HS-27A (cell line): ENCODE measurements at places on chromosomes 4 and X.

- DNase-seq: no peak
Observed at GRCh38 chrX:124274438-124275181, 57.9 kb upstream of the TEX13D start.

DNA sequence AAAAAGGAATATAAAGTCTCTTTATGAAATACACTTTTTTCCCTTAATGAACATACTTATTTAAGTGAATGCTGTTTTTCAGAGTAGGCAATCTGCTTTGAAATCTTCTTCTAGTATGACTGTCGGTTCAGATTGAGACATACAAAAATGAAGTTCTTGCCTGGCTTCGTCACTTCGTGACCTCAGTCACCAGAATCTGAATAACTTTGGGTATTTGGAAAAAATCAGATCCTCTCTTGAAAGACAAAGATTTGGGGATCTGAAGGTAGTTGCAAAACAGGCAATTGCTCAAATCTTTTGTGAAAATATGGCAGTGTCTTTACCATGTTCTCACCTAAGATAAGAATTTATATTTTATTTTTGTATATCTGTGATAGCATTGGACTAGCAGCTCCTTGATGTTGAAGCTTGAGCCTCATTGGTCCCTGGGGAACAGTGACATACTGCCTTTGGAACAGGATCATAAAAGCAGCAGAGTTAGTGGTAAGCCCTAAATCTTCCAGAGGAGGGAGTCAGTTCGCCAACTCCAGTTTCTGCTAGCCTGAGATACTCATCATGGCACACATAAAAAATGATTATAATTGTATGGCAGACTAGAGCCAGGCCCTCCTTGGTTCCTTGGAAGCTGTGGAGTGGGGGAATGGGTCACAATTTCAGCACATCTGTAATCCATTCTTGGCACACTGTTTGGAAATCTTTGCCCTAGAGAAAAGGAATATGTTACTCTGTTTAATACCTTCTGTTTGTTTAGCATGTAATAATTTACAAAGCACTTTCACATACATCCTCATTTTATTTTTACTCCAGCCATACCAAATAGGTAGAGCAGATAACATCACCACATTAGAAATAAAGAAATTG, 5.0 kb downstream of the ARFIP1 start:
- no peak for DNase-seq

GRCh38 chr4:57055886-57056285, 54.3 kb downstream of the IGFBP7 start:
- no peak for DNase-seq

DNA sequence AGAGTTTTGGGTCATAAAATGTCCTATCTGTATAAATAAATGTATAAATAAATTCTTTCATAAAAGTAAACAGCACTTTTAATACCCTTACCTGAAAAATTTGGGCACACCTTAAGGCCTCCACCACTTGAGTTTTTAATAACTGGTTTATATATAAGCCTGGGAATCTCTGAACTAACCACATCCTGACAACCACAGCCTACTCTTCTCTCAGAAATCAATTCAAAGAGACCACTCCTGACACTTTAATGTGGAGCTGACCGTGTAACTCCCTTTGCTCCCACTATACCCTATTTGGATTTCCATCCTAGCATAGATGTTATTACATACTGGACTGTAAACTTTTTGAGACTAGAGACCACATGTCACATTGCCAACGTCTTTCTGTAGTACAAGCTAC, 3.5 kb downstream of the FBXL5 start:
- DNase-seq: no peak

- no peak for DNase-seq
Observed at GRCh38 chr4:79450053-79450452, 42.0 kb upstream of the GK2 start.

GRCh38 chrX:13955095-13955647, 74.5 kb downstream of the GEMIN8 start:
- DNase-seq: no peak

DNA sequence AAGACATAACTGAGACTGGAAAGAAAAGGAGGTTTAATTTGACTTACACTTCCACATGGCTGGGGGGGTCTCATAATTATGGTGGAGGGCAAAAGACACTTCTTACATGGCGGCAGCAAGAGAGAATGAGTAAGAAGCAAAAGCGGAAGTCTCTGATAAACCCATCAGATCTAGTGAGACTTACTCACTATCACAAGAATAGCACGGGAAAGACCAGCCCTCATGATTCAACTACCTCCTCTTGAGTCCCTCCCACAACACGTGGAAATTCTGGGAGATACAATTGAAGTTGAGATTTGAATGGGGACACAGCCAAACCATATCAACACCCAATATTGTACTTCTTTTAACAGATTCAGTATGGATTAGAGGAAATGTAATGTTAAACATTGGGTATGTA, 646.6 kb downstream of the ANKRD50 start:
- no peak for DNase-seq

DNA sequence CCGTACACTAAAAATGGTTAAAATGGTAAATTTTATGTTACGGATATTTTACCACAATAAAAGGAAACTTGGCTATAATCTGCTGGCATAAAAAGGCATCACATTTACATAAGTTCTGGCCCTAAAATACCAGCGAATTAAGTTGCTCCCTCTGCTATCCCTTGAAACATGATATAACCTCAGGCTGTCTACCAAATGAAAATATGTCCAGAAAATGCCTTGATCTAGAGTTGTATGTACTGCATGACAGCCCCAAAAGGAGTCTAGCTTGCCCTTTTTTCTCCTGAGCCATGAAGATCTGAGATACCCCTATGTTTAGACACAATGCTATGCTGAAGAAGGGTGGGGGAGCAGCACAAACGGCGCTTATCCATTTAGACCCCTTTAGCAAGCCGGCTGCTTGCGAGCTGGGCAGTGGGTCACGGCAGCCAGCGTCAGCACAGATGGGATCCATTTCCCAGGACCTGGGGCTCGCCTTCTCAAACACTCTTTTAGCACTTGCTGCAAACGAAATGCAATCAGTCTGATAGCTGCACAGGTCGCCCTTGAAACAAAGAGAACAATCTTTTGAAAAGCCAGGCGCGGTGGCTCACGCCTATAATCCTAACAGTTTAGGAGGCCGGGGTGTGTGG, 77.0 kb downstream of the AFAP1 start:
- DNase-seq: no peak

DNA sequence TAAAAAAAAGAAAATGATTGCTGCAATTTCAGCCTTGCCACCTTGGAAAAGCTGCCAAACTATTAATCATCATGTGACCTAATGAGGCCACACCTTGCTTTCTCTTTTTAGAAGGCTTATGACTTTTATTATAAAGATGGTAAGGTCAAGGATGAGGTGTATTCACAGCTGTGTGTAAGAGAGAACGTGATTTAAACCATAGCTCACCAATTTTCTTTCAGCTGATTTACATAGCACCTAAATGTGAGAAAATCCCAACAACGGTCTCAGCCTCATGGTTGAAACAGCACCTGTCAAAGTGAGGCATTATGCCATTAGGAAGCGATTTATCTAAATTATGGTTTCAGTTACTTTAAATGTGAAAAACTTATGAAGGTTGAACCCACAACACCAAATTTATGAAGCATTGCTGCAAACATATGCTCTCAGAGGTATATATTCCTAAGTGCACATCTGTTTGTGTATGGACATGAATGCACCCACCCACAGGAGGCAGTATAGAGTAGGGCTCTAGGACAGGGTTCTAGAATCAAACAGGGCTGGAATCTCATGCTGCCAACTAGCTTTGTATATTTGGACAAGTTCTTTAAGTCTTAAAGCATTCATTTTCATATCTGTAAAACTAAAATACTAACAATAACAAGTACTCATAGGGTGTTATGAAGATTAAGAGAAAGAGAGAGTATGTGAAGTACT, 40.7 kb downstream of the ANXA3 start:
- no peak for DNase-seq

DNA sequence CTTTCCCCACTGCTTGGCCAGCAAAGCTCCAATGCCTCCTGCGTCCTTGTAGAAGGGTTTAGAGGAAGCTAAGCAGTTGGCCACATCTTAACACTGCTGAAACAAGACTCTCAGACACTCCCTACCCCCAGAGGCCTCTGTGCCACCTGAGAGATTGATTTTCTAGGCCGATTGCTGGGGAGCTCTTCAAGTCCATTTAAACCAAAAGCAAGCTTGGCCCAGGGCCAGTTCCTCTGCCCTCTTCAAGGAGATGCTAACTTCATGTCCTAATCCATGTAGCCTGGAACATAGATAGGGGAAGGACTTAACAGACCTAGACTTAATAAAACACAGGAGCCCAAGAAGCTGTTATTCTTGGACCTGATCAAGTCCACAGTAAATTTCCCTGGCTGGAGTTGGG, 27.2 kb upstream of the FMR1NB start:
- no peak for DNase-seq

DNA sequence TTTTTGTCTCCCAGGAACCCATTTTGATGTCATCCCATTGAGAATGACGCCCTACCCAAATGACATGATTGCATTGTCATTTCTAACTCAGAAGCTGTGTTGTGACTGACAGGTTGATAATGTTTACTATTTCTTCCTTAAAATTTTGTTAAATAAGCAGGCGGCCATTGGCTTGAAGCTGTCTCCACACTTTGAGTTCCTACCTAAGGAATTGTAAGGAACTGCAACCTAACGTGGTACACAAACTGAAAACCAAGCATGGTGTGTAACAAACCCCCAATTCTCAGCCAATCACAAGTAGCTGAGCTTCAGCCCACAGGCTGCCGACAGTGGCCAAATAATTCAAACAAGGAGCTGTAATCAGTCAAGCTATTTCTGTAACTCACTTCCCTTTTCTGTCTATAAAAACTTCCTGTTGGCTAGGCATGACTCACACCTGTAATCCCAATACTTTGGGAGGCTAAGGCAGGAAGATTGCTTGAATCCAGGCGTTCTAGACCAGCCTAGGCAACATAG, 2.9 kb upstream of the MND1 start:
- DNase-seq: peak; percentile 29

DNA sequence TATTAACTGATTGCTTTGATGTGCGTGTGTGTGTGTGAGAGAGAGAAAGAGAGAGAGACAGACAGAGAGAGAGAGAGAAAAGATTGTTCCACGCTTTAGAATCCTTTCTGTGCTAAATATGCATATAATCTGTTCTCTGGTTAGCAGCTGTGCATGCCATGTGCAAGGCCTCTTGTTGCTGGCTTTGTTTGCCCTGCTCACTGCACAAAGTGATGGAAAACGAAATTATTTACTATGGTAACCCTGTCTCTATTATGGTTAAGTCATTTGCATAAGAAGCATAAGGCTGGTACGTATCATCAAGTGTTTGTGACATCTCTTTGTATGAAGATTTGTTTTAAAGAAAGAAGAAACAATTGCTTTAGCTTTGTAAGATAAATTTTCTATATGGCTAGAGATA, 190.2 kb upstream of the POF1B start:
- DNase-seq: no peak
